Inflammatory macrophage treated with lipopolysaccharide for 1 hour (primary cell): ENCODE measurements at places on chromosomes 16 and 17.

GRCh38 chr16:46871597-46871996 is 12.6 kb upstream of the GPT2 start:
- DNase-seq = no peak

- DNase-seq = no peak
Observed at GRCh38 chr17:39950871-39951348, 11.9 kb upstream of the GSDMA start.

- peak; percentile 36 for DNase-seq
Observed at GRCh38 chr17:64984851-64985521, 65.7 kb upstream of the LRRC37A3 start.

DNA sequence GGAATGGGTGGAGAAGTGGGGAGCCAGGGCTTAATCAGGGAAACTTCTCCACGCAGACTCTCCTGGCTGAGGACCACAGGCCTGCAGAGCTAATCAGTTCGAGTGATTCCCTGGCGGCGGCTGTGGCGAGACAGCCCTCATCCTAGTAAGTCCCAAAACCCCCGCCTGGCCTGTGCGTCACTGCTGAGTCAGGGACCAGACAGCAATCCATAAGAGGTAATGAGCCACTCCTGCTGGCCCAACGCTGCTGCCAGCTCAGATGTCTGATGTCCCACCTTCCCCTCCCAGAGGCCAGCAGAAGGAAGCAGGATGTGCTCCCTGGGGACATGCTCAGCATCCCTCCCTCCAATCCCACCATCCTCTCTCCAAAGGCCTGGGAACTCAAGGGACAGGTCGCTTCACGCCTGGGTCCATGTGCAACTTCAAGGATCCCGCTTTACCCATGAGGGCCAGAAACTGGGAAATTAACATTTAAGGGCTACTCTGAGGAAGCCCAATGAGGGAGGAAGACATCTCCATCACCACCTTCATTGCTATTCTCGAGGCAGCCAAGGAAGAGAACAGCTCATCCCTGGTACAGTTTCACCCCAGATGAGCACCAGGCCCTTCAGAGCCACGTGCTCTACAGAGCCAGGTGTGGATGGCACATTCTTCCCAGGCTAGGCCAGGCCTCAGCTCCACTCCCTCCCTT is 7.9 kb downstream of the ACLY start:
- DNase-seq = no peak

- DNase-seq = peak; percentile 3
Observed at GRCh38 chr16:61721544-61721943, 314.7 kb downstream of the CDH8 start.

DNA sequence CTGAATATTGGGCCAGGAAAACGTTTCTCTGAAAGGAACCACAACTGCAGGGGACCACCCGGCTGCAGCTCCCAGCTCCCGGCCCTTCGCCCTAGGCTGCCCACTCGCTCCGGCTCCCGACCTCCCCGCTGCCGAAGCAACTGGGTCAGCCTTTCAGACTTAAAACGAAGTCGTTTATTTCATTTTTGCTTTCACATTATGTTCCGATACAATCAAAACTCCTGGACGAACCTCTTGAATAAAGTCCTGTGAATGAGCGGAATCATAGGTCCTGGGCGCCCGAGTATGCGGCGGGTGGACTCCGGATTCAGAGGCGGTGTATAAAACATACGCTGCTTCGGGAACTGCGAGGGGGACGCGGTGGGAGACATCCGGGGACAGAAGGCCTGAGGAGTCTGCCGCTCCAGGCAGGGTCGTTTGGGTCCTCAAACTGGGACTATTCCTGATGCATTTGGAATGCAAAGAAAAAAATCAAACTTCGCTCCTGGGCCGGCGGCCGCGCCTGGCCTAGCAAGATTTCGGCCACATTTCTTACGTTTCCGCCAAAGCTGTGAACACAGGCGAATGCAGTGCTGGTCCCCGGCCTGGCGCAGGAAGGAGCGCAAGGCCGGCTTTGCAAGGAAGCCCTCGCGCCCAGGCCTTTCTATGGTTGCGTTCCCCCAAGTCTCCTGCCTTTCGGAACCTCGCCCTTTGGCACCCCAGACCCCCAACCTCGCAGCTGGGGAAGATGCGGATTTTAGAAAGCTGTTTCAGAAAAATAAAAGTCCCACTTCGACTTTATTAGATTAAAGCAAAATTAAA is 3.7 kb downstream of the CBLN1 start:
- no peak for DNase-seq

GRCh38 chr17:73043686-73044581 is 48.6 kb downstream of the SLC39A11 start:
- DNase-seq = no peak

DNA sequence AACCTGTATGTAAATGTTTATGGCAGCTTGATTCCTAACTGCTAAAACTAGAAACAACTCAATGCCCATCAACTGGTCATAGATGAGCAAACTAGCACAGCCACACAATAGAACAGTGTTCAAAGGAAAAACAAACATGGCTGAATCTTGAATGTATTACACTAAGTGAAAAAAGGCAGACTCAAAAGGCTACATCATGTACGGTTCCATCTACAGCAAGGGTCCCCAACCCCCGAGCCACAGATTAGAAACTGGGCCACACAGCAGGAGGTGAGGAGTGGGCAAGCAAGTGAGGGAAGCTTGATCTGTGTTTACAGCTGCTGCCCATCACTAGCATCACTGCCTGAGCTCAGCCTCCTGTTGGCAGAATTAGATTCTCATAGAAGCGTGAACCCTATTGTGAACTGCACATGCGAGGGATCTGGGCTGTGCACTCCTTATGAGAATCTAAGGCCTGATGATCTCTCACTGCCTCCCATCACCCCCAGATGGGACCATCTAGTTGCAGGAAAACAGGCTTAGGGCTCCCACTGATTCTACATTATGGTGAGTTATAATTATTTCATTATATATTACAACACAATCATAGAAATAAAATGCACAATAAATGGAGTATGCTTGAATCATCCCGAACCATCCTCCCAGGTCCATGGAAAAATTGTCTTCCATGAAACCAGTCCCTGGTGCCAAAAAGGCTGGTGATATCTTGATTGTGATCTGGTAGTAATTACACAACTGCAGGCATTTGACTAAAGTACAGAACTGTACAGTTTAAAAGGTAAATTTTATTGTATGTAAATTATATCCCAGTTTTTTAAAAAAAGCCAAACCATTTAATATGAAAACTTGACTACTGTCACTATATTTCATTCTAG is 7.7 kb downstream of the CEP20 start:
- no peak for DNase-seq

DNA sequence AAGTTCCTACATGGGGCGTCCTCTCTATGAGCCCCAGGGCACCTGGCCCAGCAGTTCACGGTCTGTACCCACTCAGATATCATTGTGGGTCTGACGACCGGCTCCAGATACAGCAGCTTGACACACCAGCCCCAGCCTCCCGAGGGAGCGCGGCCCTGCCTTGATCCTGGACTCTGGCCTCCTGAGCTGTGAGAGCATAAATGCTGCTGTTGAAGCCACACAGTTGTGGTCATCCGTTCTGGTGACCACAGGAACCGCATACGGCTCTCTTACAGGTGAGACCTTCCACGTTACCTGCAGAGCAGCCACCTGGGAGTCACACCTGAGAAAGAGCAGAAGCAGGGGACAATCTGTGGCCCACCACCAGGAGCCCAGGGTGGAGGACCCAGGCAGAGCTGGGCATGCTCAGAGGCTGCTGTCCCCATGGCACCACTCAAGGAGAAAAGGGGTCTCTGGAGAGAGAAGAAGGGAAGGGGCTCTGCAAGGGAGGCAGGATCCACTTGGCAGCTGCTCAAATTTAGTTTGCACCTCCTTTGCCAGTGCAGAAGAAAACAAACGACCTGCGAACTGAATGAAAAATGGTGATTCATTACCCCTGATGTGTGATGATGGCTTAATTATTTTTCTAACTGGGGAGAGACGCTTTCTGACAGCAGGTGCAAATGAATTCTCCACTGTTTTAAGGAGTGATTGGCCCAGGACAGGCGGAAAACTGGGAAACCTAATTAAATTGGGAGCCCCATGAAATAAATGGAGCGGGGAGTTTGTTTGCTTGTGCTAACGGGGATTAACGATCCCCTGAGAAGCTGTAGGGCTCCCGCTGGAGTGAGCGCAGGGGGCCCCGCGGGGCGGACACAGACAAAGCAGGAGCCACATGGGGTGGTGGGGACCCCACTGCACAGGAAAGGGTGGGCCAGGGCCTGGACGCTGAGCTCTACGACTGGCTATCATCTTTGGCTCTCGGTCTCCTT is 208.9 kb downstream of the RBFOX3 start:
- DNase-seq = no peak

DNA sequence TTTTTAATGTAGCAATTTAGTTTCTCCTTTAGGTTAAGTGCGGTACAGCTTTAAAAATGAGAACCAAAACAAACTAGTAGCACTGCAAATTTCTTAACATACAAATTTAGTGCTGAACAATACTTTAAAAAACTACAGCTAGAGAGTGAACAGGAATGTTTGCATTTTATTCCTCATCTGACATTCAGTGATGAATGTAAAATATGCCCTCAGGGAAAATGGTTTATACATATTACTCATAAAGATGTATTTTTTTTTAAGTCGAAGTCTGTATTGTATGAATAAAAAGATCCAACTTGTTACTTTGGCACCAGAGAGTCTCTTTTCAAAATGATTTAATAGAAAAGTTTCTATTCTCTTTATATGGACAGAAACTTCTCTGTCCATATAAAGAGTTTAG is 96.8 kb downstream of the BRIP1 start:
- no peak for DNase-seq

GRCh38 chr16:54512467-54512995 is 225.9 kb upstream of the IRX3 start:
- no peak for DNase-seq

- DNase-seq = no peak
Observed at GRCh38 chr16:85557083-85557970, 55.8 kb upstream of the GSE1 start.

- DNase-seq = no peak
Observed at GRCh38 chr16:85003725-85004586, 7.4 kb downstream of the ZDHHC7 start.

GRCh38 chr17:80920441-80920840 is 71.2 kb upstream of the CHMP6 start:
- no peak for DNase-seq

GRCh38 chr17:2406271-2406902 is 5.5 kb upstream of the MNT start:
- DNase-seq = no peak

DNA sequence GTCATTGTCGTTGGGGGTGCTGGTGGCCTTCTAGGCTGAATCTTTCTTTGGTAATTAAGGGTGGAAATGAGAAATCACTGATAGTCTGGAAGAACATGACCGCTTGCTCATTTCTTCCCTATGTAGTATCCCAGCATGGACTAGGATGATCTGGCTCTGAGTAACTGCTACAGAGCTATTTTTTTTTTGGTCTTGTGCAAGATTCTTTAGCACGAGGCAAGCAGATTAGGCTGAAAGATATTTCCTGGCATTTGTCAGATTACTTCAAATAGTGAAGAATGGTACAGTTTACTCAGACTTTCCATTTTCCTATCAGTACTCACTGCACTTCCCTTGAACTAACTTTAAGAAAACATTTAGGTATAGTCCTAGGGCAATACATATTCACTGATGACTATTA is 89.0 kb downstream of the SYCE1L start:
- DNase-seq = no peak

- DNase-seq = peak; percentile 40
Observed at GRCh38 chr16:11672206-11673090, 4.2 kb downstream of the SNN start.

DNA sequence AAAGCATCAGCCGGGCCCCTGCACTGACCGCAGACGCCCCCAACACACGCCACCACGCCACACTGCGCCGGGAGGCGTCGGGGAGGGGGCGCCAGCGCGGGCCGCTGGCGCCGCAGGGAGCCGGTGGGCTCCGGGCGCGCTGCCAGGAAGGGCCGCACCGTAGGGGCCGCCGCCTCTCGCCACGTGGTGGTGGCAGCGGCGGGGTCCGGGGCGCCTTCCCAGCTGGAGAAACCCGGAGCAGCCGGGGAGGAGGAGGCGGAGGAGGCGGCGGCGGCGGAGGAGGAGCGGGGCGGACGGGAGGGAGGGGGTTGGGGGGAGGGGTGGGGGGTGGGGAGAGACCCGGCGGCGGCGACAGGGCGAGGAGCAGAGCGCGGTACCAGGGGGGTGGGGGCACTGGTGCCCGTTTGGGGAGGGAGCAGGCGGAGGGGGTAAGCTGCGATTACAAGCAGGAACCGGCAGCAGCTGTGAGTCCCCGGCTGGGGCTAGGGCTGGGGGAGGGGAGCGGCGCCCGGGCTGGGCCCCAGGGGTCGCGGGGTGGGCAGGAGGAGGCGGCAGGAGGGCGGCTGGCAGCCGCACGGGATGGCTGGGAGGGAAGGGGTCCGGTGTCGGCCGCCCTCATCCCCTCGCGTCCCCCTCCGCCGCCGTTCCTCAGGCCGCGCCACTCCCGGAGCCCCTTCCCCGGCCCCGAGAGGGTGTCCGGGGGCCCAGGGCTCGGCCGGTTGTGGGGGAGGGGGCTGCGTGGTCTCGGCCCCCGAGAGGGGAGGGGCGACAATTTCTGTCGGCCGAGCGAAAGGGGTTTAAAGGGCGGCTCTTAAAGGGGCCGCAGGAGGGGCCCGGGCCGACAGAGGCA is at the start of gene TBKBP1:
Gene TBKBP1, plus strand, starts transcription at position 431 of the 850 bp plus-strand sequence. CDS start 1,952 bp downstream, outside the sequence.
- DNase-seq = no peak

DNA sequence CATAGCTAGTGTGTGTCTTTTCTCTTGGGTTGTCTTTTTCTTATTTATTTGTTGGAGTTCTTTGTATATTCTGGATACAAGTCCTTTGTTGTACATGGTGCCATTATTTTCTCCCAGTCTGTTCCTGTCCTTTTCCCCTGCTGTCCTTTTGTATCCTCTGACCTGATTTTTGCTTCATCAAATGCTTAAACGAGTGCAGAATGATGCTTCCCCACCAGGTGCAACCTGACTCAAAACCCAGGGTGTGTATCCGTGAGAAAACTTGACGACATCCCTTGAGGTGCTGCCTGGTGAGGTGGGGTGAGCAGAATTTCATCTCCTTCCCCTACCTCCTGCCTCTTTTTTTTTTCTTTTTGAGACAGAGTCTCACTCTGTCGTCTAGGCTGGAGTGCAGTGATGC is 88.6 kb downstream of the NTN1 start:
- DNase-seq = no peak

GRCh38 chr17:82615084-82616020 is 32.9 kb downstream of the WDR45B start:
- no peak for DNase-seq

DNA sequence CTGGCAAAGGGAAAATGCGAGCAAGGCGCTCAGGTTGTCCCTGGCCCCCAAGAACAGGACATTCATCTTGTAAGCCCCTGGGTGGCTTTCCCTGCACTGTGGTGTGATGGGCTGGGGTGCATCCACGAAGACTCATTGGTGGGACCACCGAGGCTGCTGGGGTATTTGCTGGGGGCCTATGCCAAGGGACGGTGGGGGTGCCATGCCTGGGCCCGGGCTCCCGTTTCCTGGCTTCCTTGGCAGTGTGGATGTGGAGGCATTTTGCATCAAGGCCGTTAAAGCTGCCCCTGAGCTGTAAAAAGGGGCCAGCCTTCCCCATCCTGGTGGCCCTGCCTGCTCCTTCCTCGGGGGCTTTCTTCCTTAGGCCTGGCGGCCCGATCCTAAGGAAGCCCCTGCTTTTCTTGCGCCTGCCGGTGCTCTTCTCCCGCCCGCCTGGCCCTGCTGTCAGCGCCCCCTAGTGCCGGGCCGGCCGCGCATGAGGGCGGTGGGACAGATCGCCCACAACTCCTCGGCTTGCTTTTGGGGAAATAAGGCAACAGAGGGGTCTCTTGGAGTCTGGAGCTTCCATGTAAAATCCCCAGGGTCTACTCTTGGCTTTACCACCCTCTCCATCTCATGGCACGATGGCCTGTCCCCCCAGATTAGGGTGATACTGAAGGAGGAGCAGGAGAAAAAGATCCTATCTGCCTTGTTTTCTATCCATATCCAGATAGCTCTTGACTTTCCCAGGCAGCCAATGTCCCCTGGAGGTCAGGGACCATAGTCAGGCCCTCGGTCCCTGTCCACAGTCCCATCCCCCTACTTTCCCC is 9.8 kb upstream of the TBX2 start:
- DNase-seq = no peak
